ENCODE measurements at places on chromosomes 11 and 22. TPM values are rescaled to one million over a fixed set of nuclear protein-coding genes. Genes with fewer than 3 reads are reported as not detected.

DNA sequence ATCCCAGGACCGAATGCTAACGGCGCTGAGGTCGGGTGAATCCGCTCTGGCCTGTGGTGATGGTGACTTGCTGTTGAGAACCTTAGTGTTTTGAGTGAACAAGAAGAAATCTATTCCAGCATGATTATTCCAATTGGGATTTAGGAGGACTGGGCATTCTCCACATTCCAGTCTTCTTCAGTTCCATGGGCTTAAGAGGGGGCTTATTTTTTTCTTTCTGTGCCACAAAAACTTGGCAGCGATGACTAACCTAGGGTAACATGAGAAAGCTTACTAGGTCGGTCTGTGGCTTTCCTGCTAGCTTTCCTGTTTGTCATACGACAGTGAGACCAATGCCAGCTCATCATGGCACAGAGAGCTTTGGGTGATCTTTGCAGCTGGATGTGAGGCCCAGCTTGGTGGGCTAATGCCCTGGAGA, 62.9 kb upstream of the ATXN10 start:
- peak; percentile 97 for DNase-seq
- H3K27ac ChIP-seq = no peak overlapping the region
- H3K4me3 ChIP-seq = no peak overlapping the region
- H3K4me1 ChIP-seq = peaks cover 24% of the 10 kb centered on the region

DNA sequence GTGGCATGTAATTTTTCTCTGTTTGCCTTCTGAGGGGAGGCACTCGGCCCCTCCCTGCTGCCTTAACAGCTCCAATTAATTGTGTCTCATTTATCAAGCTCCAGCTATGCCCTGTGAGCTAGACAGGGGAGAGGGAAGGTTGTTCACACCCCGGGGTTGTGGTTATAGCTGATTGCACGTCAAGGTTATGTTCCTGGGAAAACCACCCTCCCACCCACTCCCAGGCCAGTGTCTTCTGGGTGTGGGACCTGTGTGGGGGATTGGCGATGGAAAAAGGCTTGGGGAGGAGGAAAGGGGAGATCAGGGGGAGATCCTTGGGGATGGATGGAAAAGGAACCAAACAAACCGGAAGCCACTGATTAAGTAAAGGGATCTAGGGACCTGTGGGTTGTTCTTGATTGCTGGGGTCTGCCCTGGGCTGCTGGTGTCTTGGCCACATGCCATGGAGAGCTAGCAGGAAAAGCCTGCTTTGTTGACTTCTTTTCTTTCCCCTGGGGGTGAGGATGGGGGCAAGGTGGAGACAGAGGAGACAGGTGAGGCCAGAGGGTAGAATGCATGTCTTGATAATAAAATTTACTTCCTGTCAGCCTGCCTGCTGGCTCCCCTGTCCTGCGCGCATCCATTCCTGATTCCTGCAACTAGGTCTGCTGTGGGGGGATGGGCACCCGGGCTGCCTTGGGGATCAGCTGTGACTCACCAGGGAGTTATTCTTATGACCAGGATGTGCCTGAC, 13.5 kb upstream of the SORL1-AS1 start:
- peaks cover 36% of the 10 kb centered on the region for H3K4me1 ChIP-seq
- H3K27me3 ChIP-seq = no peaks in the 10 kb centered on the region
- peak overlapping the region; percentile 15 for H3K4me3 ChIP-seq

DNA sequence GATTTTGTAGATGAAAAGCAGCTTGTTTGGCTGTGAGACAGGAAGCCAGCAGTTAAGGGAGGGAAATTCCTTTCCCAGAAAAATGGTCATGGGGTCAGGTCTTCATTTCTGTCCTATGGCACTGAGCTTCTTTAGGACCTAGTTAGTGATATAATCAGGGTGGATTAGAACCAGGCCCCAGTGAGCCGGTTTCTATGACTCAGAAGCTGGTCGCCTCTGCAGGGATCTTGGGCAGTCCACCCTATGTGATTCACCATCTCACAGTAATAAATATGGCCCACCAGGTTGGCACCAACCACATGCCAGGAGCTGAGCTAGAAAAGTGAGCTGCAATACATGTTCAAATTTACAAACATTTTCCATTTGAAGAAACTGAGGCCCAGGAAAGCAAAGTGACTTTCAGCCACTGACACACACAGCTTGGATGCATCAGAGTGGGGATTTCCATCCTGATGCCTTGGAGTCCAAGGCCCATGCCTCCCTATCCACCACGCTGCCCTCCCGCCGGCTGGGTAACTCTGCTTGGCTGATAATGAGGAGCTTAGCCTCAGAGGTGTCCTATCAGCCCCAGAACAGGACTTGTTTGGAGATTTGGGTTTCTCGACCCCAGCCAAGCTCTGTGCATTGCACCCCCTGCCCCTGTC, 42.0 kb downstream of the CD82 start:
- H3K36me3 ChIP-seq = no peaks in the 10 kb centered on the region
- DNase-seq = peak; percentile 20
- no peaks in the 10 kb centered on the region for H3K27me3 ChIP-seq

GRCh38 chr11:1437500-1437899, 47.8 kb downstream of the BRSK2 start:
- H3K4me1 ChIP-seq = no peaks in the 10 kb centered on the region
- no peak overlapping the region for H3K27ac ChIP-seq
- DNase-seq = peak; percentile 50
- no peak overlapping the region for H3K4me3 ChIP-seq
- no peaks in the 10 kb centered on the region for H3K36me3 ChIP-seq

GRCh38 chr11:119205080-119205479, 1.1 kb upstream of the CBL start:
- peaks cover 4% of the 10 kb centered on the region for H3K4me1 ChIP-seq
- H3K27me3 ChIP-seq = no peaks in the 10 kb centered on the region
- no peak for DNase-seq
- H3K36me3 ChIP-seq = no peaks in the 10 kb centered on the region
- H3K4me3 ChIP-seq = no peak overlapping the region

Gene AMOTL1
- 47.8 TPM for total RNA-seq

DNA sequence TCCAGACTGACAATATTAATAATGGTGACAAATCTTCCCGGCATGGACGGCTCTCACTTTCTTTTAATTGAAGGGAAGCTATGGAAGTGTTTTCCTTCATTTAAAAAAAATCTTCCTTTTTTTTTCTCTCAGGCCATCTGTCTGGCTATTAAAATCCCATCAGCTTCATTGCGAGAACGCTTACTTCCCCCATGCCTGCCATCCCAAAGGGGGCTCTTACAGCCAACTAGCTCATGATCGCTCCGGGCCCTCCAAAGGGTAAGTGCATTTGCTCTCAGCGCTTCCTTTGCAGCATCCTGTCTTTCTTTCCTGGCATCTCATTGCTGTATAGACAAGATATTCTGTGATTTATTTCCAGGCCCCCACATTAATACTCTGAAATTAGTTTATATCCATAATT, 20.7 kb downstream of the CACNG2 start:
- H3K4me1 ChIP-seq = no peaks in the 10 kb centered on the region
- no peak overlapping the region for H3K4me3 ChIP-seq
- H3K27ac ChIP-seq = no peak overlapping the region
- no peak for DNase-seq
- H3K27me3 ChIP-seq = peaks cover 47% of the 10 kb centered on the region

Gene RAPSN
- 0.86 TPM for total RNA-seq

DNA sequence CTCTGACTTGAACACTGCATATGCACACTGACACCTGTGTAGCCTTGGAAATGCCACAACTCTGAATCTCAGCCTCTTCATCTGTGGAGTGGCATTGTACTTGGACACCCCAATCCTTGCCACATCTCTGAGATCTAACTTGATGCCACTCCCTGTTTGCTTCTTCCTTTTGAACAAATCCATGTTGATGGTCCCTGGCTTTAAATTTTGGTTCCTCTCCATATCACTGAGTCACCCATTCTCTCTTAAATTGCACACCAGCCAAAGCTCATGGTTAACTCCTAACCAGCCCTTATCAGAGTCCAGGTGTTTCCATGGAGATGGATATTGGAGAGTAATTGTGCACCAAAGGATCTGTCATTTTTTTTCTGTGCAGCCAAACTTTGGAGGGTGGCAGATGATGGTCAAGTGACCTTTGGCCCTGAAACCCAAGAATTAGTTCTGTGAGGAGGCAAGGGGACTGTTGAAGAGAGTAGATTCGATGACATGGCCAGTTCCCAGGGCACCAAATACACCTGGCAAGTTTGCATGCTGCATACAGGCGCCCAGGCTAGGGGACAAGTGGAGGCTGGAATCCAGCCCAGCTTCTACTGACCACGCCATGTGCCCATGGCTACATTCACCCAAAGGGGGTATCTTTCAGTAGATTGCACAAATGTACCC, 25.1 kb upstream of the PAMR1 start:
- peak overlapping the region; percentile 68 for H3K27ac ChIP-seq
- peaks cover 26% of the 10 kb centered on the region for H3K4me1 ChIP-seq
- H3K4me3 ChIP-seq = no peak overlapping the region

Gene PAMR1
- 12.6 TPM for total RNA-seq

- H3K27me3 ChIP-seq = no peaks in the 10 kb centered on the region
- H3K36me3 ChIP-seq = peaks cover 4% of the 10 kb centered on the region
- H3K4me1 ChIP-seq = peaks cover 13% of the 10 kb centered on the region
- no peak for DNase-seq
Observed at GRCh38 chr11:126214441-126214840, 2.9 kb downstream of the FAM118B start.

Gene KRTAP5-8
- not detected for total RNA-seq

- peaks cover 2% of the 10 kb centered on the region for H3K27me3 ChIP-seq
- DNase-seq = no peak
- no peak overlapping the region for H3K4me3 ChIP-seq
- H3K36me3 ChIP-seq = no peaks in the 10 kb centered on the region
- no peaks in the 10 kb centered on the region for H3K4me1 ChIP-seq
Observed at GRCh38 chr11:118059246-118059940, 17.5 kb upstream of the TMPRSS4 start.

Gene OR4D5
- total RNA-seq = not detected

GRCh38 chr11:12185914-12186313, 75.5 kb downstream of the MICAL2 start:
- H3K27ac ChIP-seq = peak overlapping the region; percentile 86
- H3K27me3 ChIP-seq = no peaks in the 10 kb centered on the region

Gene TMEM86A
- 4.0 TPM for total RNA-seq

DNA sequence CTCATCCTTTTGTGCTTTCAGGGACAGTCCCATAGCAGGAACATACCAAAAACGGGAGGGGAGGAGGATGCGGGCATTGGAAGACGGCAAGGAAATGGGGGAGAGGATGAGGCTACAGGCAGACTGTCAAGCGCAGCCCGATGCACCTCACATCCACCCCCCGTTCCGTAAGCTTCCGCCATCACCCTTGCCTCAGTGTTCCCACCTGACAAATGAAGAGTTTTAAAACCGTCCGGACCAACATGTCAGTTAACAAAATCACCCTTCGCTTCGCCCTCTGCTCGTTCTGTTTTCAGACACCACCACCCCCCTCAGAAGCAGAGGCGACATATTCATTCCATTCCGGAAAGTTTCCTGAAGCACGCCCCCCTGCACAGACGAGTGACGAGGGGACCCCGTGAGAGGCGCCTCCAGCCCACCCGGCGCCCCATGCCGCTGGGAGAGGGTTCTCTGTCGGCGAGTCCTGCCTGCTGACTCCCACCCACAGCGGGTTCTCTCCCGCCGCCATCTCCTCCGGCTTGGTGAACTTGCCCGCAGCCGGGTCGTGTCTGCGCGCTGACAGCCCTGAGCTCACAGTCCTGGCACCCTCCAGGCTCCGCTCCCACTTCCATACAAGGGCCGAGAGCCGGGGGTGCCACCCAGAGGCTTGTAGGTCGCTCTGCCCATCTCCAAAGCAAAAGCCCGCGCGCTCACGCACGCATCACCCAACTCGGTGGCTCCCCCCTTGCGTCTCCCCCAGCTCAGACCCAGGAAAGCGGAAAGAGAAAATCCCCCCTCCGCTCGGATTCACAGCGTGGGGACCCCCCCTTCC, 1.5 kb downstream of the IGSF9B start:
- peaks cover 35% of the 10 kb centered on the region for H3K4me1 ChIP-seq
- no peak for DNase-seq
- no peak overlapping the region for H3K27ac ChIP-seq
- no peaks in the 10 kb centered on the region for H3K36me3 ChIP-seq
- H3K4me3 ChIP-seq = no peak overlapping the region
- H3K27me3 ChIP-seq = peaks cover 33% of the 10 kb centered on the region
